ENCODE measurements at places on chromosomes 2 and 18.
A peak's percentile ranks its signal among the peaks of the same experiment; 100 is the strongest.

- DNase-seq: no peak
Measured at GRCh38 chr2:147541314-147541713, 303.5 kb upstream of the ACVR2A start.

DNA sequence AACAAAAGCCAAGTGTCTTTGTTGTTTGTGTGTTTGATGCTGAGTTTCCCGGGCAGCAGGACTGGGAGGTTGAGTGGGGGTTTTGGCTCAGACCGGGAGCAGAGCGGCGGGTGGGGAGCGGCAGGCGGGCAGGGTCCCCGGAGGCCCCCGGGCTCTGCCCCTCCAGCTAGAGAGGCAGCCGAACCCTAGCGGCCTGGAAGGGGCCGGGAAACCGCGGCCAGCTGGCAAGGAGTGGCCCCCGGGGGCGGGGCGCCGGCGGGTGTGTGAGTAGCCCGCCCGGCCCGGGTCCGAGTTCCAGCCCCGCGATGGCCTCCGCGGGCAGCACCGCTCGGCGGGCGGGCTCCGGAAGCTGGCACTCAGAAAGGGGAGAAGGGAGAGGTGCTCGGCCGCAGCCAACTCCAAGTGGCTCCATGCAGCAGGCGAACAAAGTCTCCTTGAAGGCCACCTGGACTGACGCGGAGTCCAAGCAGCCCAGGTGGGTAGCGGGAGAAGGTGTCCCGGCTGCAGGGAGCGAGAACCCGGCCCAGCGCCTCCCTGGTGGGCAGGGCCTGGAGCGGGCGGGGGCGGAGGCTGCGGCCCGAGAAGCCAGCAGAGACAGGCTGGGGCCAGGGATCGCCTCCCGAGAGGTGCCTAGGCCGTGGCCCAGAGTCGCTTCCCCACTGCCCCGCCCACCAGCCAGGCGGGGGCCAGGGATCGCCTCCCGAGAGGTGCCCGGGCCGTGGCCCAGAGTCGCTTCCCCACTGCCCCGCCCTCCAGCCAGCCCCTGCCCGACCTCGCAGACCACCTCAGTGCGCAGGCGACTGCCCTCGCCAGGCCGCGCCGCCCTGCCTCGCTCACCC is at the start of gene ANKRD53:
Gene ANKRD53 (plus strand): TSS at position 290 of the 839 bp plus-strand sequence. CDS start 16 bp downstream, at position 306.
- peak; percentile 74 for DNase-seq

GRCh38 chr2:47512581-47513083 is 109.7 kb downstream of the MSH2 start:
- DNase-seq: peak; percentile 23

GRCh38 chr18:11948852-11949523 is 32.3 kb upstream of the IMPA2 start:
- DNase-seq: no peak

DNA sequence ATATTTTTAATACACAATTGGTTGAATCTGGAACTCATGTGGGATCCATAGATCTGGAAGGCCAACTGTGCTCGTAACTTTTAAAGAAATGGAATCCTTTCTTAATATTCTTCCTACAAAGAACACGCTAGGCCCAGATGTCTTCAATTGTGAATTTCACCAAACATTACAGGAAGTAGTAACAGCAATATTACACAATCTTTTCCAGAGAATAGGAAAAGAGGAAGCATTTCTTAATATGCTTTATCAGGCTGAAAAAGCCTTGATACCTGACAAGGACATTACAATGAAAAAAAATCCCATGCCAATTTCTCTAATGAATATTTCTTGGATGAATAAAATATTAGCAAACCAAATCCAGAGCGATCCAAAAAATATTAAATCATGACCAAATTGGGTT is 80.3 kb upstream of the HAAO start:
- DNase-seq: no peak

- DNase-seq: peak; percentile 46
Measured at GRCh38 chr2:27042159-27042661, 9.3 kb upstream of the AGBL5 start.

DNA sequence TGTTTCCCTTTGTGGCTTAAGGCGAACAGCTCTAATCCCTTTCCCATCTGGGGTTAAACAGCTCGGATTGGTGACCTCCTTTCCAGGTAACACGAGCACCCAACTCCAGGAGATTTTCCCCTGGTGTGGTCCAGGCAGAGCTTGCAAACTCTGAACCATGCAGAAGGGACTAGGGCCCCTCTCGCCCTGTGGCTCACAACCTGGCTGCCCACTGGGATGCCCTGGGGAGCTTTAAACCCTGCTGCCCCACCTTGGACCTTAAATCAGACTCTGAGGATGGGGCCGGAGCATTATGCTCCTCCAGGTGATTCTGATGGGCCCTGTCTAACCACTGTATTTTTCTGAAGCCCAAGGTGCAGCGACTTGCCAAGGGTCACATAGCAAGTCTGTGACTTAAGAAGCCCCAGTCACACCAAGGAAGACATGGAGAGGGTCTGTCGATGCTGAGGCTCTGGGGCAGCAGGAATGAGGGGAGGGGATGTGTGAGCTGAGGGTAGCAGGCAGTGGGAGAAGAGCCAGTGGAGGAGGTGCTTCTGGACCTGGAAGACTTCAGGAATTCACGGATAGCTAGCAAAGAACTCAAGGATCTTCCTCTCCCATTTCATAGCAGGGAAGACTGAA is 5.9 kb downstream of the ARID5A start:
- no peak for DNase-seq

- DNase-seq: no peak
Measured at GRCh38 chr2:229193281-229193680, 77.8 kb downstream of the PID1 start.

DNA sequence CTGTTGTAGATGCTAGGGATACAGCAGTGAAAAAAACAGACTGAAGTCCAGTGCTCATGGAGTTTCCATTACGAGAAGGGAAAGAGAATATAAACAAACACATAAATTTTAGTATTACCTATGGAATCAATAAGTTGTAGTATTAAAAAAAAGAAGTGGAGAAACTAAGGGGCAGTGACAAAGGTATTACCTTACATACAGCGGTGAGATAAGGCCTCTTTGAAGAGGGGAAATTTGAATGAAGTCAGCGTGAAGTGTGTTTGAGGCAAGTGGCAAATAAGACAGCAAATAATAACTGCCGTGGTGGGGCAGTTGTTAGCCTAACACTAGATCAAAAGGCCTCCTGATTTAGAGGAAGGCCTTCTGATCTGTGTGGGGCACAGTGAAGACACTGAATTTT is 57.9 kb downstream of the TLK1 start:
- peak; percentile 96 for DNase-seq

DNA sequence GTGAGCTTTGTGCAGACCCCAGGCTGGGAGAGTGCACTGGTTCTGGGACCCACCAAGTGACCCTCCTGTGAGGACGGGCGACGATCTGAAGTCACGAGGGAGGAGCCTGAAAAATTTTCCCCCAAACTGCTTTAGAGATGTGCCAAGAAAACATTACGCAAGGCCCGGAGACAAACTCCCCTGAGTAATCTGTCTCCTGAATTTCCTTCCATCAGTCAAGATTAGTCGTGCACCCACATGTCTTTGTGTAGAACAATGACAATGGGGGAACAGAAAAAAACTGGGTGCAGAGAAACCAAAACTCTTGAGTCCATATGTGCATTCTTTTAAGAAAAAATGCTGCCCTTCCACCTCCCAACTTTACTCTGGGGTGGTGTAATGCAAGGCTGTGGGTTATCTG is 12.6 kb upstream of the NCK2 start:
- no peak for DNase-seq

DNA sequence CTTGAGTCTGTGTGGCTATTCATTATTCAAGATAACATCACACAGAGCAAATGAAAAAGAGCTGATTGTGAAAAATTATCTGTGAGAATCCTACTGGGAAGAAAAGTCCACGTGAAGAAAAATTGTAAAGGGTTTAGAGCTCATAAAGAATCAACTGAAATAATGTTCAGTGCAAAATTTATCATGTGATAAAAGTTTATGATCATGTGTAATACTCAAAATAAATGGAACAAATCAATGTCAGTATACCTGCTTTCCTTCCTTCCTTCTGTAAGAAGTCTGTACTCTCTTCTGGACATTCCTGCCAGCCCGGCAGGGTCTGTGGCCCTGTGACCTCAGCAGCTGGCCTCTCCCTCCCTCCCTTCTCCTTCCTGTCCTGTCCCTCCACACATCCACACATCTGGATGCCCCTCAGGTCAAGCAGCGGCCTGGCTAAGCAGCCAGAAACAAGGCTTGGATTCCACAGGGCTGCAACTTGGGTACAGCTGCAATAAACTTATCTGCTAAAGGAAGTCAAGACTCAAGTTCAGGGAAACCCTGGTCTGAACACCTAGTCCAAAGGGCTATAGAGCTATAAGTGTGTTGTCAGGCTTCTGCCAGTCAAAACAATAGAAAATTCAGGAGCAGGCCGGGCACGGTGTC is 172.1 kb downstream of the MREG start:
- no peak for DNase-seq

- no peak for DNase-seq
Measured at GRCh38 chr2:162258686-162259085, 15.4 kb upstream of the FAP start.

GRCh38 chr2:105875241-105875640 is 130.5 kb downstream of the NCK2 start:
- DNase-seq: peak; percentile 68

DNA sequence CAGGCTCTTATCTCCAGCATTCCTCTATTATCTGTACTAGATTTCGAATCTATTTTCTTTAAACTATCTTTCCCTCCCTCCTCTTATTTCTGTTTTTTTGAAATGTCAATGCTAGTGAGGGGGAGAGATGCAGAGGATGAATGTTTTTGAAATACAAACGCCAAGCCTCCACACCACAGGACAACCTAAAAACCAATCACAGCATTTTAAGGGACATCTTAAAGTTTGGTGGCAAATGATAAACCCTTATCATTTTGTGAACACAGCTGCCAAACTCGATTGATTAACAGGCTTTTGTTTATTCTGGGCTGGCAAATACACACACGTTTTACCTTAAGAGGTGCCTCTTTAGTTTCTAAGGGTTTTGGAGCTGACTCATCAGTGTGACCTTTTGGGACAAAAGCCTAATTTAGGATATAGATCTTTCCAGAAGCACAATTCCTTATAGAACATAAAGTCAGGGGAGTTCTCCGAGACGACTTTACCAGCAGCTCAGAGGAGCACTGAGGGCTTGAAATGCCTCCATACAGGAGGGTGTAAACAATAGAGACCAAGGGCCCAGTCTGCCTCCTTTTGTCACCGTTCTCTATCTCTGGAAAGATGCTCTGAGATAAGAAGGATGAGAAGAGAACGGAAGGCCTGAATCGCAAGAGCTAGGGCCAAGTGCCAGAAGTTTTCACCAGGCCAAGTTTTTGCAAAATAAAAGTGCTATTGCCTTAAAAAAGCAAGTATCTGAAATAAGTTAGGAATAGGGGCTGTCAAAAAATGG is 4.2 kb upstream of the MEIS1 start:
- DNase-seq: peak; percentile 3

- no peak for DNase-seq
Measured at GRCh38 chr2:23378496-23378895, 6.5 kb upstream of the KLHL29 start.

DNA sequence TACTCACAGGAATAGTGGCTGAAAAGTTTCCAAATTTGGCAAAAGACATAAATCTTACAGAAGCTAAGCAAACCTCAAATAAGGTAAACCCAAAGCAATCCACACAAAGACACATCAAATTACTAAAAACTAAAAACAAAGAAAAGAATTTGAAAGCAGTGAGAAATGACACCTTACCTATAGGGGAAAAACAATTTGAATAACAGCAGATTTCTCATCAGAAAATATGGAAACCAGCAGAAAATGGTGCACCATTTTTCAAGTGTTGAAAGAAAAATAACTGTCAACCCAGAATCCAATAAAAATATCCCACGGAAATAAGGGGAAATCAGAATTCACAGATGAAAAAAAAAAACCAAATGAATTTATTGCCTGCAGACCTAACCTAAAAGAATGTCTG is 138.6 kb downstream of the PIGN start:
- DNase-seq: no peak

GRCh38 chr2:99682275-99683060 is 192.7 kb upstream of the REV1 start:
- no peak for DNase-seq

DNA sequence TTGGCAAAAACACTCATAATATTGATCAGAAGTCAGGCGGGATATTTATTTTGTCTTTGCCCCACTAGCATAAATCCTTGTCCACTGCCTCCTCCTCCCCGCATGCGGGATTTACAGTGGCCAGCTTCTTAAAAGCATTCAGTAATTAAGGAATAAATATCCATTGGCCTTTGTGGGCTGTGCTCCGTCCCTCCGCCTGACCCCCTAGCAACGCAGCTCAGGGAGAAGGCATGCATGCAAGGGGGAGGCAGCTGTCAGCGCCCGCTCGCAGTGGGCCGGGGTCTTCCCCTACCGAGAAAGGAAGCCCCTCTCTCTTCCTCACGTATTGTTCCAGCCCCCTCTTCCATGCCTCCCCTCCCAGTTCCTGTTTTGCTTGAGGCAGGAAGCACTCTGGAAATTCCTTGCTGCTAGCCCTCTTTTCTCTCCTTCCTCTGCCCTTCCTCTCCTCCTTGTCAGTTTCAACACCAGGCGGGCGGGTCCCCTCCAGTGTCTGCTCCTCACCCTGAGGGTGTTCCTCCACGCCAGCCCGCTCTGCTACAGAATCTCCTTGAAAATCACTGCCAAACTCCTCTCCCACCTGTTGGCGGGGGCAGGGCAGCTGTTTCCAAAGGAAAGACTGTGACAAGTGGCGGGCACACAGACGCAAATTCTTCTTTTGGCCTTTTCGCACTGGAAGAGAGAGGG is 60.1 kb downstream of the GBX2 start:
- no peak for DNase-seq

DNA sequence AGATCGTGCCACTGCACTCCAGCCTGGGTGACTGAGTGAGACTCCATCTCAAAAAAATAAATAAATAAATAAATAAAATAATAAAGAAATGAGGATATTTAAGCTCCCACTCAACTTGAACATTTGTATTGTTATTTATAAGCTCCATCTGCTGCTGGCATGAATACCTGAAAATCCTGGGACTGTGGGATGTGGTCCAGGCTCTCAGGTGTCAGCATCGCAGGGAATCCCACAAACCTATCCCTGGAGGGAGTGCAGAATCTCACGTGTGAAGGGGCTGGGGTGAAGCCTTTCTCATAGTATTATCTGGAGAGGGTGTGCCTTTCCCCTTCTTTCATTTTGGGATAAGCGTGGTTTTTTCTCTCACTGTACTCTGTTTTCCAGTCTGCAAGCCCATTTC is 47.4 kb upstream of the POLE4 start:
- no peak for DNase-seq

DNA sequence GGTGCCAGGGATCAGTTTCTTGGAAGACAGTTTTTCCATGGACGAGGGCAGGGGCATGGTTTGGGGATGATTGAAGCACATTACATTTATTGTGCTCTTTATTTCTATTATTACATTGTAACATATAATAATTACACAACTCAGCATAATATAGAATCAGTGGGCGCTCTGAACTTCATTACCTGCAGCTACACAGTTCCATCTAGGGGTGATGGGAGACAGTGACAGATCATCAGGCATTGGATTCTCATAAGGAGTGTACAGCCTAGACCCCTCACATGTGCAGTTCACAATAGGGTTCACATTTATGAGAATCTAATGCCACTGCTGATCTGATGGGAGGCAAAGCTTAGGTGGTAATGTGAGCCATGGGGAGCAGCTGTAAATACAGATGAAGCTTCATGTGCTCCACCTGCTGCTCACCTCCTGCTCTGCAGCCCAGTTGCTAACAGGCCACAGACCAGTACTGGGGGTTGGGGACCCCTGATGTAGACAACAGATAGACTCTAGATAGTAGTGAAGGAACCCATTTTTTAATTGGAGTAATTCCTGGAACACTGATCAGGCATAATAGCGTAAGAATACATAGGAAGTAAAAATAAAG is 41.5 kb upstream of the MC4R start:
- DNase-seq: peak; percentile 11
